NCI-H82 (cell line): ENCODE measurements at places on chromosomes 11 and 22.
A peak's percentile ranks its signal among the peaks of the same experiment; 100 is the strongest.

DNA sequence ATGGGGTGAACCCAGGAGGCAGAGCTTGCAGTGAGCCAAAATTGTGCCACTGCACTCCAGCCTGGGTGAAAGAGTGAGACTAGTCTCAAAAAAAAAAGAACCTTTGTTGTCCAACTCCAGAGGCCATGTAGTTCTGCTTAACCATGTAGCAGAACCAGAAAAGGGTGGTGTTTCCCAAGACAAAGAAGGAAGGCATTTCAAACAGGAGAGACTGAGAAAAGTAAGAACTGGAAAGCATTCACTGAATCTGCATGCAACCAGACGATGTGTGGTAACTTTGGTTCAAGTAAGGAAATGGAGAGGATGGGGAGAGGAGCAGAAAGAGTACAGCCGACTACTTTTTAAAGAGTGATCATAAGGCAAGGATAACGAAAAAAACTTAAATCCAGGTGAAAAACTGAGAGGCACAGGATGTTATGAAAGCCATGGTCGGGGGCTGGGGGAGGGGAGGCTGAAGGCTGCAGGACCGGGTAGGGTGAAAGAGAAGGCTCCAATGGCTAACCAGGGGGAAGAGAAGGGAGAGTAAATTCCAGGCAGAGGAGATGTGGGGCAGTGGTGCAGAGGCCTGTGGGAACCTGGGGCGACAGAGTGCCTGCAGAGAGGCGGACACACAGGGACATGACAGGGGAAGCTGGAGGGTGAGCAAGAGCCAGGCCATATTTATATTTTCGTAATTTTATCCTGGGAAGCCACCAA, 48.8 kb downstream of the MAPK1 start:
- DNase-seq = no peak

- DNase-seq = peak; percentile 42
Observed at GRCh38 chr11:126146454-126147192, 64.8 kb downstream of the RPUSD4 start.

- no peak for DNase-seq
Observed at GRCh38 chr22:25148149-25148691, 51.4 kb upstream of the CRYBB3 start.

DNA sequence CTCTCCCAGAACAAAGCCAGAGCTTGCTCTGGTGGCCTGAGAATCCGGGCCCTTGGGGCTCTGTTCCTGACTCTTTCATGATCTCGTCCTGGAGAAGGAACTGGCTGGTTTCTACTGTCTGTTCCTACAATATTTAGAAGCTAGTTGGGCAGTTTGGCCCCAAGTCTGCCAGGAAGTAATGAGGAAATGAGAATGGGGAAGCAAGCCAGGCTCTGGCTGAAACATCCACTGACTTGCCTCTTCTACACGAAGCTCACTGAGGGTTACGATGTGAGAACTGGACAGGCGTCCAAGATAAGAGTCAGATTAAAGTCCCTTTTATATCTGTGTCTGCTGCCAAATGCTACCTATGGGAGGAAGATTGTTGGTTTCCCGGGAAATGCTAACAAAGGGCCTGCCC, 110.0 kb upstream of the KIRREL3 start:
- no peak for DNase-seq

DNA sequence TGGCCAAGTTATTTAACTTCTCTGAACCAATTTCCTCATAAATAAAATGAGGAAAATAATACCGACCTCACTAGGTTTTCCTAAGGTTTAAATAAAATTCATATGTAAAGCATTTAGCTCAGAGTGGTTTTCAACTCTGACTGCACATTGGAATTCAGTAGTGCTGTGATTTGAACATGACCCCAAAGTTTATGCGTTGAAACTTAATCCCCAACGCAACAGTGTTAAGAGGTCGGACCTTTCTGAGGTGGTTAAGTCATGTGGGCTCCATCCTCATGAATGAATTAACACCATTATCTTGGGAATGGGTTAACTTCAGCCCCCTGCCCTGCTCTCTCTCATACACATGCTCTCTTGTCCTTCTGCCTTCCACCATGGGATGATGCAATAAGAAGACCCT, 322.2 kb downstream of the AASDHPPT start:
- DNase-seq = peak; percentile 10

DNA sequence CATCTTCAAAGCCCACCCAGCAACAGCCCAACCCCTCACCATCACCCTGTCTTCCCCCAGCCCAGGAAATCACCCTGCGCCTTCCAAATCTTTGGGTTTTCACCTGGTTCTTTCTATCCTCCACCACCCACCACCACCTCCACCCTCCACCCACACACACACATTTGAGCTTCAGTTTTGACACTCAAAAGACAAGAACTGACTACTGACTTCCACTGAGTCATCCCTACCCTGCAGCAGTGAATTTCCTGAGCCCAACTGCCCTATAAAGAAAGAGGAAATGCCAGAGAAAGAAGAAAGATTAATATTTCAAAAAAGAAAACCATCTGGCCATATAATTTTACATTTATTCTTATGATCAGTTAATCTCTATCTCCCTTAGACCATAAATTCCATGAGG, 137.5 kb downstream of the CHST1 start:
- DNase-seq = no peak

- no peak for DNase-seq
Observed at GRCh38 chr11:77672264-77672663, 34.7 kb upstream of the CLNS1A start.

DNA sequence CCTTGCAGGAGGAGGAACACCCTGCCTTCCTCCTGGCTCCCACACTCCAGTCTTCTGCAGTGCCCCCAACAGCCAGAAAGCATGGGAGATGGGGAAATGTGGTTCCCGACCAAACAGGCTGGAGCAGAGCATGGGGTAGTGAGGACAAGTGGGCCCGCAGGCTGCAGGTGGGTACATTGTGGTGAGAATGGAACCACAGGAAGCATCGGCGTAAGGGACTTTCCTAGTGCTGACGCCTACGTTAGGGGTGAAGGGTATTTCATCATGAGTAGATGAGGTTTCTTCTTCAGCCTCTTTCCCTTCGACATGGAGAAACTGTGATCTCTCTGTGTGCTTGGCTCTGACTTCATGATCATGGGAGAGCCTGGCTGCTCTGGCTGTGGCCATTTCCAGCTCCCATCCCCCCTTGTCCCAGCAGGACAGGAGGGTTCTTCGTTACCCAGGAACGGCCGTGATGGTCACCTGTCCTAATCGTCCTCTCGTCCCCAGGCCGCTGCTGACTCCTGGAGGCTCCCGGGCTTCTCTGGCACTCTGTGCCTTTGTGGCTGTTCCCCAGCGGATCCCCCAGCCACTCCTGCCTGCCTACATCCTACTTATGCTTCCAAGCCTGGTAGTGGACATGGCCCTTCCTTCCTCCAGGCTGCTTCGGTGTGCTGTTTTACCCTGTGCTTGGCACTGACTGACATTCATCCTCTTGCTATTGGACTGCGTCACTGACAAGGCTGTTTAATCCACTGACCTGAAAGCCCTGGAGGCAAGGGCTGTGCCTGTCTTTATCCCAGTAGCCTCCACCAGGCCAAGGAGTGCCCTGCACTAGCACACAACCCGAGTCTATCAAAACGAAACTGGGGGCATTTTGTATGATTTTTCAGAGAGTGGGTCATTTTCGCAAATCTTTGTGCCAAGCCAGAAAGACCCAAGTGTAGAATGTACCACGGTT, 65.2 kb upstream of the CECR2 start:
- DNase-seq = peak; percentile 20

- DNase-seq = no peak
Observed at GRCh38 chr11:119179983-119180382, 5.3 kb upstream of the NHERF4 start.

DNA sequence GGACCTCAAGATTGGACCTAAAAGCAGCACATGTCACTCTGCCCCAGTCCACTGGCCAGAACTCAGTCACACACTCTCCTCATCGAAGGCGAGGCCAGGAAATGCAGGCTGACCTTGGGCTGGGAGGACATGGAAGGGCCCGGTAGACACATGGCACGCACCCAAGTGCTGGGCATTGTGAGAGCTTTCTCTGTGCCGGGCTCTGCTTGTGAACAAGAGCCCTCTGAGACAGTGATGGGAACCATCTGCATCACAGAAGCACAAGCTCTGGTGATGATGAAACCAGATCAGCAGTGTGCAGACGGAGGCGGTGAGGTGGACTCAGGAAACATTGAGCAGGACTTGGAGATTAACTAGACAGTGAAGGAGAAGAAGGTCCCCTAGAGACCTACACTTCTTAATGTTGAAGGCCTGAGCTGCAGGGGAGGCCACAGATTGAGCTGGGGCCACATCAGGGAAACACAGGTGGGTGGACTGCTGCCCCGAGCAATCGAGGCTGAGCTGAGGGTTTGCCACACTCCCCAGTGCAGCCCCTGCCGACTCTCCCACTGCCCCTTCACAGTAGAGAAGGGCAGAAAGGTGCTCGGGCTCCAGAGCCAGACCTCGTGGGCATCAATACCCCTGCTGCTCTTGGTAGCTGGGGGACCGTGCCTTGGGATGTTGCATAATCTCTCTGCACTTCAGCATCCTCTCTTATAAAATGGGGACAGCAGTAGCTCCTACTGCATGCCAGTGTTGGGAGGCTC, 1460.5 kb downstream of the TBC1D22A start:
- DNase-seq = no peak

DNA sequence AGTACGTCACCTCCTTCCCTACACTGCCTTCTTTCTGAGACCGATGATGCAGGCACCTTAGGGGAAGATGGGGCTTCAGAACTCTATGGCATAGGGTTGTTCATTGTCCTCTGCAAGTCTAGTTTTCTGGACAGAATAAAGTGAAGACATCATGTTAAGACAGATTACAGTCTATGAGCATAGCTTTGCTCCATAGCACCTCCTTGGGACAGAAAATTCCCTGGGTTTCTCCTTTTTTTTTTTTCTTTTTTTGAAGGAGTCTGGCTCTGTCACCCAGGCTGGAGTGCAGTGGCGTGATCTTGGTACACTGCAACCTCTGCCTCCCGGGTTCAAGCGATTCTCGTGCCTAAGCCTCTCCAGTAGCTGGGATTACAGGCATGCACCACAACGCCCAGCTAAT, 119.8 kb upstream of the CADM1 start:
- no peak for DNase-seq

DNA sequence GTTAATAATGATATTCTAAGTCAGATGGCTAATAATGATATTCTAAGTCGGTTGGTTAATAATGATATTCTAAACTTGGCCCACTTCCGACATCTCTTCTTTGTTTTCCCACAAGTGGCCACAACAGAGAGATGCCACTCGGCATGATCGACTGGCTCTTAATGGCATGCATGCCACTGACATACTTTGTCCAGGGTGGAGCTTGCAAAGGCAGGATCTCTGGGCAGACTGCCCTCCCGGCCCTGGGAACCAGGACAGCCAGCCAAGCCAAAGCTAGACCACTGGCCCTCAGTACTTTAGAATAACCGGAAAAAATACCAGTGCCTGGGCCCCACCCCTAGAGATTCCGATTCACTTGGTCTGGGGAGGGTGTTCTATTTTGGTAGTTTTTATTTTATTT, 78.1 kb downstream of the KIAA1671 start:
- no peak for DNase-seq

DNA sequence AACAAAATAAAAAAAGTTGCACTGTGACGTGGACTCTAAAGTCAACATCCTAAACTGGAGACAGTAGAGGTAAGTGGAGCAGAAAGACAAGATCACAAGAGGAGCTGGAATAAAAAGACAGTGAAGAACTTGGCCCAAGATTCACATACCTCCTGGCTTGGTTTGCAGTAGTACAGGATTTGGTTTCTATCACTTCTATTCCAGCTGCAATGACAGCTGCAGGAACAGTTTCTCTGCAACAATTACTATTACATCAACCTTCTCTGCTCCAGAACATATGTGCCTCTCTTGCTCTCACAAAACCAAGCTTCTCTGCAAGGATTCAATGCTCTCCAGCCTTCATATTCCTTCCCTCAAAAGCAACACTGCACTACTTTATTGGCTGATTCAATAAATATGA, 7.8 kb upstream of the KDM2A start:
- no peak for DNase-seq

DNA sequence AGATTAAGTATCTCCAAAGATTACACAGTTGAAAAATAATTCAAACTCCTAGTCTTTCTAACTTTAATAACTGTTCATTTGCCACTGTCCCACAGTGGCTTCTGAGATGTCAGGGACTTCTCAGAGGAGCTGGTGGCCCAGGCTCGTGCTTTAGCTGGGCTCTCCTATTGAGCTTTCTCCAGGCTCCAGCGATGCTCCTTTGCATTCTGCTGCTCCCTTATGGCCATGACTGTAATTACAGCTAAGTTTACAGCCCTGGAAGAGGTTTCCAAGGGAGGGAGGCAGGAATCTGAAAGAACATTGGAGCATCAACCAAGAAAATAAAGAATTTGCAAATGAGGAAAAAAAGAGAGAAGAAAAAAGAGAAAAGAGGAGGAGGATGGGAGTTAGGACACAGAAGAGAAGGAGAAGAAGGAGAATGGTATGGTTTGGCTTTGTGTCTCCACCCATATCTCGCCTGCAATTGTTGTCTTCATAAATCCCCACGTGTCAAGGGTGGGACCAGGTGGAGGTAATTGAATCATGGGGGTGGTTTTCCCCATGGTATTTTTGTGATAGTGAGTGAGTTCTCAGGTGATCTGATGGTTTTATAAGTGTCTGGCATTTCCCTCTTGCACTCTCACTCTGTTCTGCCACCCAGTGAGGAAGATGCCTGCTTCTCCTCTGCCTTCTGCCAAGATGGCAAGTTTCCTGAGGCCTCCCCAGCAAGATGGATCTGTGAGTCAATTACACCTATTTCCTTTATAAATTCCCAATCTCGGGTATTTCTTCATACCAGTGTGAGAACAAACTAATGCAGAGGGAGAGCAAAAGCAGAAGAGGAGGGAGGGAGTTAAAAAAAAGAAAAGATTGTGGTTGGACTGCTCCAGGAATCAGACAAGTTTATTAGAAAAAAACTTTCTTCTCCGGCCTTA, 857.0 kb downstream of the KCNA4 start:
- DNase-seq = peak; percentile 81

DNA sequence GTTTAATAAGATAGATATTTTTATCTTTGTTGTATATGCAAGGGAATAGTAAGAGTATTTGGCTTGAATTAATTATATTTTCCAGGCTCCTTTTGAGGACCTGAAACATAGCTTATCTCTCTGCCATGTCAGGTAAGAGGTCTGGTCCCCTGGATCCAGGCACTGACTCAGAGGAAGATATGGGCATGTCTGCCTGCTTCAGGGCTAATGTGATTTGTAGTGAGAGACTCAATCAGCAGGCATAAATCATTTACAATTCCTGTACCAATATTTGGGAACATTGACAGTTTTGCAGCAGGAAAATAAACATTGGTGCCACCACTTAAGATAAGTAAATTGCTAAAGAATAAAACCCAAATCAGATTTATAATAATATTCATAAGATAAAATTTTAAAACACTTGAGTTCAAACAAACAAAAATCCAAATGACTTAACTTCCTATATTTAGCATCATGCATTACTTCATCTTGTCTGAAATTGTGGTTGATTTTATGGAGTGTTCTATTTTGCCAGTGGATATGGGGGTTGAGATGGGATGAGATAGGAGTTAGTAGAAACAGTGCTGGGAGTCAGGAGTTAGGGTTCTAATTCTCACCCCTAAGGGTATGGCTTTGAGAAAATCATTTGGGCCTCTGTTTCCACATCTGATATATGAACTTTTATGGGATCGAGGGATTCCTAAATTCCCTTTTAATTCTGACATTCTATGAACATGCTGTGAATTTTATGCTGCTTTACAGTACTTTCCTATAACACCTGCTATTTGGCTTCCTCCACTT, 5.1 kb upstream of the CALCA start:
- DNase-seq = no peak
